ENCODE measurements at places on chromosomes 4 and X.

- no peak for DNase-seq
Measured at GRCh38 chrX:13285229-13285628, 34.6 kb downstream of the ATXN3L start.

- no peak for DNase-seq
Measured at GRCh38 chrX:105191878-105192277, 28.6 kb downstream of the TEX13A start.

DNA sequence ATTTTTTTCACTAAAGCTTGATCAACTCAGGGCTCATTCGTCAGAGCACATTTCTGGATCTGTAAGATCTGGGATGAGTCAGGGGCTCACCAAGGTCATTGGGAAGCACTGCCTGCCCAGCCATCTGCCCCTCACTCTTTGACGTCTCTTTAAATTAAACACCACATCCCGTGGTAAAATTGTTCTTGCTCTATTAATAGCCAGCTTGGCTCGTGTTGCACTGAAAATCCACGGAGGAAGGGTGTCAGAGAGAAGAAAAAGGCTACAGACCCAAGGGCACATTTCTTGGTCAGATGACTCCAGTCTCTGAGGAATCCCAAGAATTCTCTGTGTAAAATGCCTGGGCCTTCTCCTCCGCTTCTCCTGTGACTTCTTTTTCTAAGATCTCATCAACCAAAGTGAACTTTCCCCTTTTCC, 45.7 kb upstream of the GATB start:
- no peak for DNase-seq

DNA sequence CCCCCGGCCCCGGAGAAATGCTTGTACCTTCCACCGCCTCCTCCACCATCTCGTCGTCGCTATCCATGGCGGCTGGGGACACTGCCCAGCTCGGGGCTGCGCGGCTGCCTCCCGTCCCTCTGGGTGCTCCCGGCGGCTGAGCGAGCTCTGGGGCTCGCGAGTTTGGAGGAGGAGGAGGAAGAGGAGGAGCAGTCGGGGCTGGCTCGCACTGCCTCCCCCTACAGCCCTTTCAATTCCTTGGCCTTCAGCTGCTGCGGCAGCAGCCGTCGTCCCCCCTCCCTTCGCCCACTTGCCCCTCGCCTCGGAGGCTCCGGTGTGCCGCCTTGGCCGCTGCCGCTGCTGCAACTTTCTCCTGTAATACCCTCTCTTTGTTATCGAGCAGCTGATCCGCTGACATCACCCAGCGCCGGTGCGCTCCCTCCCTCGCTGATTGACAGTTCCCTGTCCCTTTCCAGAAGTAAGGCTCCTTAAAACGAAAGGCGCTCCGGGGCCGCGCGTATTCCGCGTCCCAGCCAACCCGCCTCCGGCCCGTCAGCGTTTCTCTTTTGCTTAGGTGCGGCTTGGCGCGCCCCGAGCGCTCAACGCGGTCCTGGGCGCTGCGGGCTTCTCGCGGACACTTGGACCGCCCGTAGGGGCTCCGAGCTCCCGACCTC, at the start of gene SETD7:
SETD7 (minus strand) TSS at position 149 of the 653 bp plus-strand sequence; CDS start at position 67, 82 bp downstream.
- no peak for DNase-seq

- peak; percentile 23 for DNase-seq
Measured at GRCh38 chr4:139015948-139016471, 429 bp downstream of the NOCT start.

DNA sequence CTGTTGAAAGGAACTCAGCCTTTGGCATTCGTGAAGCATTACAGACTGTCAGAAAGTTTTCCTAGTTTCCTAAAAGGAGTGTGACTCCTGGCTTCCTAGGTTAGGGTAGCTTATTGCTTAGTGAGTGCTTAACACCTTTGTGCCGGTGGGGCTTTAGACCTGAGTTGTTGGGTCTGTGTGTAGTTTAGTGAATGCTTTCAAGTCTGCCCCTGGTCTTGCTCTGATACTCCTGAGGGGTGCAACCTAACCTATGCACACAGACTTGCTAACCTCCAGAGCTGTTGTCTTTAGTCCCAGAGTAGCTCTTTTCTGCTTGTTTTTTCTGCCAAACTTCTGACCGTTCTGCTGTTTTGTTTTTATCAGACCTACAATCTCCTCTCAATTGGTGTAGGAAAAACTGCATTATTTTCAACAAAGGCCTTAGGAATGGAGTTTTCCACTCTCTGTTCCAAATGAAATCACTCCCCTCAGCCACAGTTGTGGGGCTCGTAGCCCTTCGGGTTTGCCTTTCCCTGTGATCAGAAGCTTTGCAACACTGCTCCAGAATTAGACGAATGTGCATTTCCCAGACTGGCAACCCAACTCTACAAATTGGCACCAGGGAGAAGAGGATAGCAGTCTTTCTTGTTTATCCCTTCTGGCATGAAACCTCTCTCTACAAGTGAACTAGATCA, 1399.1 kb upstream of the PCDH7 start:
- no peak for DNase-seq

DNA sequence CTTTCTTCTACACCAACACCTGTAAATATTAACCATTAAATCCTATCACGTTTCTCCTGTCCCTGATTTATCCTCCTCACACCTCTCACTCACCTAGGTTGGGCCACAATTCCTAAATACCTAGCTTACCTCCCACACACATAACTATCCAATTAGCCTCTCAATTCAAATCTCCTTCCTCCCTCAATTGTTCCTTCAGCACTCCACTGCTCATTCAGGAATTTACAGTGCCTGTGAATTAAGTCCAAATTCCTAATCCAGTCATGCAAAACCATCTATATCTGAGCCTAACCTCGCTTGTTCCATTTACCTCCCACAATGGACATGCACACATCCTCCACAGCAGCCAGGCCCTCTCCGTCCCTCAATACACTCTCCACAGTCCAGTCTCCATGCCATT, 17.5 kb downstream of the ANXA5 start:
- DNase-seq, result no peak

DNA sequence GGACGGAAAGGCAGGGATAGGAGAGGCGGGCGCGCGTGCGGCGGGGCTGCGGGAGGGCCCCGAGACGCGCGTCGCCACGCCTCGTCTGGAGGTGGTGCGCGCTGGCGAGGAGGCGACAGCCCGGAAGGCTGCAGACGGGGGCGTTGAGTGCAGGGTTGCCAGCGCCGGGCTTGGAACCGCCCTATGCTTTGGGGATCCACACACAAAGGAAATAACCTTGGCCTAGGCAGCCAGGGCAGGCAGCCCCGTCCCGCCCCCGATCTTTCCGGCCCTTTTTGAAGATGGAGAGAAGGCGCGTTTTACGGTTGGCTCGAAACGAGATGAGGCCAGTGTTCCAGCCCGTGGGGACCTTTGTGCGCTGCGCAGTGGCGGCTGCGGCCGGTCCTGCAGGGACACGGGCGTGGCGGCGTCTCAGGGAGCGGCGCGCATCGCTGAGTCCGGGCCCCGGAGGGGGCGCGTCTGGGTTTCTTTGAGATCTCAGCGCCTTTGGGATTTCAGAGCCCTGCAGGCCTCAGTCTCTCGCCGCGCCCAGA, 50.8 kb upstream of the TRIM2 start:
- no peak for DNase-seq

DNA sequence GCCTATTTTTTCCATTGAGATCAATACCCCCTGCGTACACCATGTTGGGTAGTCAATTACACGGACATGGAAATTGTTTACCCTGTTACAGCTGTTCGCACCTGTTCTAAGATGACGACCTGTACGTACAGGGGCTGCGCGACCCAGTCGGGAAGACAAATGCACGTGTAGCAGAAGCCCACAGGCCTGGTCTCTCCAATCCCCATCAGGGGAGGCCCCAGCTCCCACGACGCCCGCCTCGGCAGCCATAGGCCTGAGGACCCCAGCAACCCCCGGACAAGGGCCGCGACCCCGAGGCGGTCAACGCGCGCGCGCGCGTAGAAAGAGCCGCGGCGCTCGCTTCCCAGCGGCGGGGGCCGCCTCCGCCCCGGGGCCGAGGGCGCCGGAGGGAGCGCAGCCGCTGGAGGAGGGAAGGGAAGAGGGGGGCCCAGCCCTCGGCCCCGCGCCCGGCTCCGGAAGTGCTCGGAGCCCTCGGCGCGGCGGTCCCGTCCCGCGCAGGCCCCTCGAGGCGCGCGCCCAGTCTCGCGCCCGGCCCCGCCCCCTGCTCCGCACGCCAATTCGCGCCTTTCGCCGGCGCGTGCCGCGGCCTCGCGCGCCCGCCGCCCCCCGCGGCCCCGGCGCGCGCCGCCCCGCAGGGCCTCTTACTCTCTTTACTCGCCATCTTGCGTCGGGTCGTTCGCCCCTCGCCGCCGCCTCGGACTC, 618 bp downstream of the RBBP7 start:
- no peak for DNase-seq

GRCh38 chrX:120486786-120487185, 17.7 kb upstream of the LAMP2 start:
- DNase-seq, result no peak

DNA sequence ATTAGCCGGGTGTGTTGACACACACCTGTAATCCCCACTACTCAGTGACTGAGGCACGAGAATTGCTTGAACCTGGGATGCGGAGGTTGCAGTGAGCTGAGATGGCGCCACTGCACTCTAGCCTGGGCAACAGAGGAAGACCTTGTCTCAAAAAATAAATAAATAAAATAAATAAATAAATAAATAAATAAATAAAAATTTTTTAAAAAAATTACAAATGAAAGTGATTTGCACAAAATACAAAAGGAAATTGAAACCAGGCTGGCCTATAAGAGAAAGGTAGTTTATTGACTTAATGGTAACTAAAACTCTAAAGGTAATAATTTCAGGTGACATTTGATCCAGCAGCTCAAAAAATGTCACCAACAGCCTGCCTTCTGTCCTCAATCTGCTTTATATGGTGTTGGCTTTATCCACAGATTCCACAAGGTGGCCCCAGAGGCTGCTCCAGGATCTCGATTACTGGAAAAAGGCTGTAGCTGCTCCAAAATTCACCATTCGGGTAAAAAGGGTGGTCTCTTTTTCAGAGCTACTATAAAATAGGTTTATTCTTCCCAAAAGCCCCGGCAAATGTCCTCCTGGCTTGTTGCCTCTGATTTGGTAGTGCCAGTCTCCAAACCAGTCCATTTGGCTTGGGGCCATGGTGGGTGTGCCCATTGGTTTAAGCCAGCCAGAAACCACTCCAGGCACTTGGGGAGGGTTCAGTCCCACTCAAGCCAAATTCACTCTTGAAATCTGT, 61.4 kb upstream of the TRIM2 start:
- no peak for DNase-seq

DNA sequence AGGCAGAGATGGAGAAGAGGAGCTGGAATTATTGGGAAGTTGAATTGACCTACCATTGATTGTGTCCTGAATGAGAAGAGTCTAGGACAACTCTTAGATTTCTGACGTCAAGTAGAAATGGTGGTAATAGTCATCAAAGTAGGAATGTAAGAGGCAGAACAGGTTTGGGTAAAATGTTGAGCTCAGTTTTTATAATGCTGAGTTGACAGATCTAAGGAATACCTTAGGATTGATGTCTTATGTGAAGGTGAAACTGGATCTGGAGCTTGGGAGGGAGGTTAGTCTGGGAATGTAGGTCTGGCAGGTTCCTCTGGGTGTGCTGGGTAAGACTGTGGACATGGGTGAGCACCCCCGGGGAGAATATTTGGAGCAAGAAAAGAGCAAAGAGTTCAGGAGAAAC, 31.9 kb downstream of the JADE1 start:
- DNase-seq, result no peak

GRCh38 chr4:7828011-7828720, 111.5 kb downstream of the AFAP1 start:
- DNase-seq, result no peak
